ENCODE measurements at places on chromosomes 16 and 17. TPM values are rescaled to one million over a fixed set of nuclear protein-coding genes. Genes with fewer than 3 reads are reported as not detected.

DNA sequence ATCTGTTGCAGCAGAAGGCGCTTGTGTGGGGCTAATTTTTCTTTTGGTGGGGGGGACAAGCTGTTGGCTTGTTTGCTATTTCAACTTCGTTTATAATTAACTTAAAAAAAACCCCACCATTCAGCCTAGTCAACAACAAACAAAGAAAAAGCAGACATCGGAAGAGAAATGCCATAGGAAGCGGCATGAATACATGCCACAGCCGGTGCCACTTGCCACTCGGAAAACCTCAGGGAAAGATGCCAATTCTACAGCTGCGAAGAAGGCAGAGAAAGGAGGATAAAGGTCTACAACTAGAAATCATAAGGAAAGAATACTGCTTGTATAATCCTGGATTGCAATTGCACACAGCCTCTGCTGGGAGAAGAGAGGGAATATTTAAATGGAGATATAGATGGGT, 254.4 kb upstream of the PMFBP1 start:
- DNase-seq = no peak

GRCh38 chr17:27612160-27612770, 18.7 kb upstream of the LGALS9 start:
- DNase-seq = no peak

GRCh38 chr16:86118467-86119307, 219.7 kb downstream of the IRF8 start:
- no peak for DNase-seq

The PYY gene
- not detected for total RNA-seq

The CCDC40 gene
- total RNA-seq = 0.84 TPM

The SYNGR3 gene
- 17.6 TPM for total RNA-seq
